ENCODE measurements at places on chromosomes 7 and 10.
A peak's percentile ranks its signal among the peaks of the same experiment; 100 is the strongest.

DNA sequence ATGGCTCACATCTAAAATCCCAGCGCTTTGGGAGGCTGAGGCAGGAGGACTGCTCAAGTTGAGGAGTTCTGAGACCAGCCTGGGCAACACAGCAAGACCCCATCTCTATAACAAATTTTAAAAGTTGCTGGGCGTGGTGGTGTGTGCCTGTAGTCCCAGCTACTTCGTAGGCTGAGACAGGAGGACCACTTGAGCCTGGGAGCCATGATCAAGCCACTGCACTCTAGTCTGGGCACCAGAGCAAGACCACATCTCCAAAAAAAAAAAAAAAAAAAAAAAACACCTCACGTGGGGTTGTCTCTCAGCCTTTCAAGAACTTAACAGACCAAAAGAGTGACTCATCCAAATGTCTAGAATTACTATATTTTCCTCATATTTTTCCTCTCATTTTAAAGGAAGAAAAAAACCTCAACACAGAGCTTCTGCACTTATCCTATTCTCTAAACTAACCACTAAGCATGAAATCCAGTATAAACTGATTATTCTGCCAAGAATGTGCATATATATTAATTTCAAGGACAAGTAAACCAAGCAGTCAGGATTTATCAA lies 46.3 kb downstream of the CUL2 start:
- DNase-seq: no peak

GRCh38 chr7:51679358-51679757 lies 362.7 kb upstream of the COBL start:
- no peak for DNase-seq

DNA sequence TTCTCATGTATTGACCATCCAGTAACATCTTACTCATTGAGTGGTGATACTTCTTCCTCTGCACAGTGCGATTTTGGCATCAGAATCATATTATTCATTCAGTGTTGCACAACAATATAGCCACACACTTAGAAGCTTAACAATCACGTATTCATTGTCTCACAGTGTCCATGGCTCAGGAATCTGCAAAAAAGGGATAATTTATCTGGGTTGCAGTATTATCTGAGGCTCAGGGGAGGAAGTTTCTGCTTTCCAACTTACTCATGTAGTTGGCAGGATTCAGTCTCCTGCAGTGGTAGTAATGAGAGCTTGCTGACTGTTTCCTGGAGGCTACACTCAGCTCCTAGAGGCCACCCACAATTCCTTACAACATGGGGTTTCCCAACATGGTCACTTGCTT lies 803.6 kb downstream of the SORCS1 start:
- DNase-seq: no peak

DNA sequence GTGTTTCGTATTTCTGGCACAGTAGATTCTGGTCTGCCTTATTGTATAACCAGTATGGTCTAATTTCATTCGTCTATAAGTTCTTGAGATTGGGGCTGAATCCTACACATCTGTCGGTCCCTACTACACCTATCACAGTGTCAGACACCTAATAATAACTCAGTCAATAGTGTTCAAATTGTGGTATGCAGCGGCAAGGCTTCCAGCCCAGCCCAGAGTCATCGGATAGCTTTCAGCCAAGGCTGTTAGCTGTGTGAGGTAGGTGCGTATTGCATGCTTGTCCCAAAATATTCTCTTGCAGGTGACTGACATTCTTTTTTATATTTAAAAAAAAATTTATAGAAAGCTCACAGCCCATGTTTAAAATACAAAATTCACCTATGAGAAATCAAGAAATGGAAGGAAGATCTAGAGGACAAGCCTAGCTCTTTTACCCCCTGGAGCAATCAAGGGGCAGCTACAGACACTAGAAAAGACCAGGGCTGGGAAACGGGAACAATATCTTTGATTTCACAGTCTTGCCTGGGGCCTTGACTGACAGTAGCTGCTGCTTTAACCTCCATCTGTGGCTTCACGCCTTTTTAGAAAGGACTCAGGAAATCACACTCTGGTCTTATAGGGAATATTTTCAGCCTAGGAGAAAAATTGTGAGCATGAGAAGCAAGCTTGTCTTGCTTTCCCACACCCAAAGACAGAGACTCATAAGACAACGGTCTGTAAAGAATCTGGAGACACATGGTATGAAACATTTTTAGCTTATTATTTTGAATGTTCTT lies 9.5 kb upstream of the ASB4 start:
- no peak for DNase-seq

GRCh38 chr10:58963101-58963534 lies 213.3 kb upstream of the PHYHIPL start:
- peak; percentile 28 for DNase-seq

DNA sequence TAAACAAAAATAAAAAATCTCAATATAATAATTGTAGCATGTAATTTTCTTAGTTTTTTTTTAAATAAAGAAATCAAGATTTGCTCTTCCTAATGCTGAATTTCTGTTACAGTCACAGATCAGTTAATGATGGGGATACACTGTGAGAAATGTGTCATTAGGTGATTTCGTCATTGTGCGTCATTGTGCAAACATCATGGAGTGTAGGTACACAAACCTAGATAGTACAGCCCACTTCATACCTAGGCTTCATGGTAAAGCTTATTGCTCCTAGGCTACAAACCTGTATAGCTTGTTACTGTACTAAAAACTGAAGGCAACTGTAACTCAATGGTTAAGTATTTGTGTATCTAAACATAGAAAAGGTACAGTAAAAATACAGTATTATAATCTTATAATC lies 74.4 kb upstream of the LSM8 start:
- no peak for DNase-seq

- no peak for DNase-seq
Measured at GRCh38 chr10:88110355-88110754, 246.9 kb downstream of the PTEN start.

Measured in iPS-NIHi11 (cell line).